ENCODE measurements at places on chromosomes 2 and 18. TPM values are rescaled to one million over a fixed set of nuclear protein-coding genes. Genes with fewer than 3 reads are reported as not detected.

- no peak for DNase-seq
Measured at GRCh38 chr2:154408786-154409185, 289.7 kb upstream of the KCNJ3 start.

DNA sequence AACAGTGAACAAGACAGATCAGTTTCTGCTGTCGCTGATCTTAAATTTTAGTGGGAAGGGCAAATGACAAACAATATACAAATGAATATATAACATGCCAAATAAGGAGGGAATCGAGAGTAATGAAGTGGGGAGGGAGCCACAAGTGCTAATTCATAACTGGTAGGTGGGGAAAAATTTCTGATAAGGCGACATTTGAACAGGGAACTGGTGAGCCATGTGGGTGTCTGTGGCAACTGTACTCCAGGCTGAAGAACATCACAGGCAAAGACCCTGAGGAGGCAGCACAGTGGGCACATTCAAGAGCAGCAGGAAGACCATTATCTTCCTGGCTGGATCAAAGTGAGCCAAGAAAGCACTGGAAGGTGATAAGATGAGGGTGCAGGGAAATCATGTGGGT is 51.6 kb upstream of the CD28 start:
- no peak for DNase-seq

C18orf54 gene
- 10.4 TPM for total RNA-seq

DNA sequence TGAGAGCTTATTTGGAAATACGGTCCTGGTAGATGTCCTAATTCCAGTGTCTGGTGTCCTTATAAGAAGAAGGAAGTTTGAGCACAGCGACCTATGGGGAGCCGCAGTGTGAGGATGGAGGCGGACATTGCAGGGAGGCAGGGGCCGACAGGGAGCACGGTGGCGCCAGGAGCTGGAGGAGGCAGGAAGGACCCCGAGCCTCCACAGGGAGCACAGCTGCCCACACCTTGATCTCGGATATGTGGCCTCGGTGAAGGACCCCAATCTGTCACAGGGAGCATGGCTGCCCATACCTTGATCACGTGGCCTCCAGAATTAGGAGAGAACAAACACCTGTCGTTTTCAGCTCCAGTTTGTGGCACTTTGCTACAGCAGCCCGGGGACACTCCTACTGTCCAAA is 461.6 kb upstream of the SALL3 start:
- no peak for DNase-seq

DNA sequence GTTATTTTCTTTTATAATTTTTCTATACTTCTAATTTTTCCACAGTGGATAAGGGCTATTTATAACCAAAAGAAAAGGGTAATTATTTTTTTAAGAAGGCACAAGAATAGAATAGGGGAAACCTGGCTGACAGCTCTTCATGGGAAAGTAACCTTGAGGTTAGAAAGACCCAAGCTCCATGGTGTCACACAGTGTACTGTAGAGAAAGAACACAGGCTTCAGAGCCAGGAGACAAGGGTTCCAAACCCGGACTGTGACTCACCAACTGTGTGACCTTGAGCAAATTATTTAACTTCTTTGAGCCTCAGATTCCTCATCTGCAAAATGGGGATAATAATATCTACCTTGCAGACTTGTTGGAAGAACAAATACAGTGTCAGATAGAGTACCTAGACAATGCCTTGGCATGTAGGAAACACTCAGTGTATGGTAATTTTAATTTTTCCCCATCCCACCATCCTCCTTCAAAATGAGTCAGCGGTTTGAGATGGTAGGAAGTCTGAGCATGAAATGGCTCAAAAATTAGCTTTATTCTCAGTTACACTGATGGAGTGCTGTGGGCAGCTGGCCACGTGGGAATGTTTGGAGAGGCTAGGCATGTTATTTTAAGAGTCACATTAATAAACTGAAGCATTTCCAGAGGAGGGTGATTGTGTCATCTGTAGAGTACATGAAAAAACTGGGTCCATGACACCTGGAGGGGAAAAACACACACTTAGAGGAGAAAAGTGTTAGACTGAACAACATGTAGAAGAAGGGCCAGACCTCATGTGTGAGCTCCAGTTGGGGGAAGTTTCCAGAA is 36.7 kb downstream of the TMEM37 start:
- no peak for DNase-seq

Measured in activated T-helper 1 cell treated with anti-CD3 and anti-CD28 coated beads, Interleukin-12 subunit alpha, Interleukin-12 subunit beta, Interleukin-2, Interleukin-4 antibody, amounts not matched to agents 30 ng/mL and 10 ng/mL and 1 ng/mL, durations not matched to agents 14 hours and 24 hours and 36 hours (primary cell).